ENCODE measurements at places on chromosomes 1 and 21.

DNA sequence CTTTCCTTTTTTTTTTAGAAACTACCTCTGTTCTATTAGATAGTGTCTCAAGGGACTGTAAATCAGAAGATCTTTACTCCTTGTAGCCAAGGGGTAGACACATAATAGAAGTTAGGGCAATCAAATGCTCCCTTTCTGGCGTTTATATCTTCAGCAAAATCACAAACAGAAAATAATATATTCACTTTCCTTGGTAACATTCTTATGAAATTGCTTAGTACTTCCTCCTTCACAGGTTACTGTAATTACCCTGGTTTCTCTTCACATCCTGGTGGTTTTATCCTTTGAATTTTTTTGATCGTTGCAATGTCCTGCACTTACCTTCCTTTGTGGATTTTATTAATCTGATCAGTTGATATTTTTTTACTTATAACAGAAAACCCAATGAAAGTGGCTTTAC lies 1064.9 kb downstream of the NCAM2 start:
- no peak for DNase-seq

- DNase-seq, result no peak
These were observed 64.2 kb downstream of the VPS13D start for GRCh38 chr1:12294076-12294475.

DNA sequence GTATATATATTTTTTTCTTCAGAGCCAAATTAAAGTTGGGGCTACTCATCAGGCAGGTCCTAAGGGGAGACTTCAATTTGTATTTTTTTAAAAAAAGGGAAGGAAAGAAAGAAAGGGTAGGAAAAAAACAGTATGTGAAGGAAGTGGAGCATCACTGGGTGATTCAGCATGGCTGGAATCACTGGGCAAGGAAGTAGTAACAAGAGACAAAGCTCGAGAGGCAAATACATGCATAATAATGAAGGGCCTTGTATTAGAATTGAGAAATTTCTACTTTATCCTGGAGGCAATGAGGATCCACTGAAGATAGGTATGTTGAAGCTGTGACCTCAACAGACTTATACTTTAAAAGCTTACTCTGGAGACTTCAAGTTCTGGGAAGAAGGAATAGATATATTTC lies 184.4 kb downstream of the COQ8A start:
- no peak for DNase-seq

DNA sequence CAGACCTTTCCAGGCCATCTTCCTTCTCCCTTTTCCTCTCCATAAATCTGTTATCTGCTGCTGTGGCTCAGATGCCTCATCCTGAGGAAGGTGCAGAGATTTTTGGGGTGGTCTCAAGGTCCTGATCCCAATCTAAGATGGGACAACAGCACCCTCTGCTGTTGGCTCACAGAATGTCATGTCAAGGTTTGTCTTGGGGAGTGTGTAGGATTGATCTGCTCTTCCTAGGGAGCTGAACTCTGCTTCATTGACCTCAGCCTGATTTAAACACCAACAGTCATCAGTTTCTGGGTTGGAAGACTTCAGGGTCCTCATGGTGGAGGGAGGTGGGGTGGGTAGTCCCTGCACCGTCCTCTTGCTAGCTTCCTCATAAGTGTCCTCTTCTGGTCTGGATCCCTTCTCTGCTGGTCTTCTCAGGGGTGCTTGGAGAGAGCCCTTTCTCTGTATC lies 62.8 kb upstream of the LAX1 start:
- peak; percentile 56 for DNase-seq

GRCh38 chr1:66231217-66231616 lies 302.7 kb upstream of the SGIP1 start:
- no peak for DNase-seq

DNA sequence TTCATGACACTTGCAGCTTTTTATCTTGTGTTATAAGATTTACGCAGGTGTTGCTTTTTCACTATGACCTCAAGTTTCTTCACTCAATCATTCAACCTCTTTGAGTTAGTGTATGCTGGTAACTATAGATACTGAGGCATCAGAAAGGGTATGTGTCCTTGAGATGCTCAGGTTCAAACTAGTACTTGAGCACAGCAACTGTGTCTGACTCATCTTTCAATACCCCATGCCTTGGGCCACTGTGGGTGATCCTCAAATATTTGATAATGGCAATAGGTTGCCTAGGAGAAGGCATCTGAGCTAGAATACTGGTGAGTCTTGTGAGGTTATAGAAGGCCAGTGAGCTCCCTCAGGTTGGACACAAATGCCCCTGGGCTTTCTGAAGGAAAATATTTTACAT lies 88.1 kb upstream of the SPATA6 start:
- DNase-seq, result no peak

GRCh38 chr1:9651565-9652378 lies at the start of gene PIK3CD:
Gene PIK3CD (plus strand): TSS chr1:9651731. CDS start chr1:9710456, 58,725 bp downstream.
- DNase-seq, result no peak

- DNase-seq, result no peak
These were observed 46.4 kb downstream of the DDX20 start for GRCh38 chr1:111802110-111802509.

GRCh38 chr21:35333831-35334618 lies 284.9 kb upstream of the RUNX1 start:
- no peak for DNase-seq

DNA sequence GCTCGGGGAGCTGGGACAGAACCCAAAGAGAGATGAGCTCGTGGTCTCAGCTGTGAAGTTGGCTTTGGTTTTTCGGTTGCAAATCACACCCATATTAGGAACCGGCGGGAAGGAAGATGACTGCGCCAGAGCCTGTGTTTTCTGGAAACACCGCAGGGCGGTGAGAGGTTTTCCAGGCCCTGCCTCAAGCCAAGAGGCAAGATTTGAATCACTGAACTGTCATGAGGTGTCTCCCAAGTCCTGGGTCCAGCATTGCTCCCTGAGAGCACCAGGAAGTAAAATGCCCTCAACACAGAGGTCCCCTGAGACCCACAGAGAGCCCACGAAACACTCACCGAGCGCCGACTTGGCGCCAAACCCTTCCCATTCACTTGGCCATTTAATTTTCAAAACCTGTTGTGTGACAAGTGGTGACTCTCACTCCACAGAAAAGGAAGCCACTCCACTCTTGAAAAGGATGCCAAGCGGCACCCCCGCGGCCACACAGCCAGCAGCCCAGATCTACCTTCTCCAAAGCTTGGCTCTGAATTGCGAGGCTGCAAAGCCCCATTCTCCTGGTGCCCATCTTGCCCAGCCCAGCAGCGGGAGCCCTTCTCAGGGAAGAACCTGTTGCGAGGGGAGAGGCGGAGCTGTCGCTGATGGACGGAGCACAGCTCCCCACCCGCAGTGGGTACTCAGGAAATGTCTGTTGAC lies 99.0 kb upstream of the RUNX3 start:
- no peak for DNase-seq

- no peak for DNase-seq
These were observed 5.4 kb downstream of the MARCKSL1 start for GRCh38 chr1:32330558-32331151.

DNA sequence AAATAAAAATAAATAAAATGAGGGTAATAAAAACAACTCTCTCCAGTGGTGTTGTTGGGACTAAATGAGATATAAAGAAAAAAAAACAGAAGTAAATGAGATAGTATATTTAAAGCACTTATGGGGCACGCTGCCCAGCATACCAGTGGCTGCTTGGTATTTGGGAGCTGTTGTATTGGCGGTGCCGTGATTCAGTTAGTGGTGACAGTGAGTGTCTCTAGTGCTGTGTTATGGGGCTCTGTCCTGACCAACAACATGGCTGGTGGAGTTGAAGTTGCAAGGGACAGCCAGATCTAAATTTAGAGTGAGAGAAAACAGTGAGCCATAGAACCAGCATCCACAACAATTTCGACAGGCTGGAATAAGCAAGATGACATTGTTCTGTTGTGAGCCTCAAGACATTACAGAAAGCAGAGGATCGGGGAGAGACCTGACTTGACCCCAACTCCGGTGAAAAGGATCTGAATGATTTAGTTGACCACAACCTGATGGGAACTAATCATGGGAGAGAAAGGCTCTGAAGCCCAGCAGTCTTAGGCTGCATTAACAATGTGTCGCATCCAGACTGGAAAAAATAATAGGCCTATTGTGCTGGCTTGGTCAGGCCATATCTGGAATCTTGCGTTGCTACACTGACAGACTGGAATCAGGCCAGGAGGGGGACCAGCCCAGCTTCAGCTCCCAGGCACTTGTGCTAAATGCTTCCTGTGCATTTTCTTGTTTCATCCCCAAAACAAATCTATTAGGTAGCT lies 2.4 kb upstream of the MFSD2A start:
- no peak for DNase-seq

GRCh38 chr1:79791488-79792218 lies 785.1 kb upstream of the ADGRL4 start:
- no peak for DNase-seq

- DNase-seq, result peak; percentile 2
These were observed 229.7 kb upstream of the TMEM51 start for GRCh38 chr1:14923727-14924452.

GRCh38 chr1:85376356-85376755 lies 88.6 kb downstream of the DDAH1 start:
- no peak for DNase-seq
